ENCODE measurements at places on chromosomes 5 and 9.

DNA sequence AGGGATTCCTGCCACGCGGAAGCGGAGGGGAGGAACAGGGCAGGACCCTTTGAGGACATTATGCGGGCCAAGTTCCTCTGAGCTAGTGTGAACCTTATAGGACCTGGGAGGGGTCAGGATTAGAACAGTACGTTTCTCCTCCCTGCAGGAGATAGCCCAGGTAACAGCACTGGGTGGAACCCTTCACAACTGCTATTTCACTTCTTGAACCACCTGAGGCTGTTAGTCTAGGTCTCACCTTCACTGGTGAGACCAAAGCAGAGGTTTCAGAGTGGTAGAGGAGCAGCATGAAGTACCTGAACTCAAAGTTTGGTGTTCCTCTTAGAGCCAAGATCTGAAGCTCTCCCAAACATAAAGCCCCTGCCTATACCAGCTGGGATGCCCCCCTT is 832 bp downstream of the EIF4EBP3 start:
- DNase-seq = no peak

DNA sequence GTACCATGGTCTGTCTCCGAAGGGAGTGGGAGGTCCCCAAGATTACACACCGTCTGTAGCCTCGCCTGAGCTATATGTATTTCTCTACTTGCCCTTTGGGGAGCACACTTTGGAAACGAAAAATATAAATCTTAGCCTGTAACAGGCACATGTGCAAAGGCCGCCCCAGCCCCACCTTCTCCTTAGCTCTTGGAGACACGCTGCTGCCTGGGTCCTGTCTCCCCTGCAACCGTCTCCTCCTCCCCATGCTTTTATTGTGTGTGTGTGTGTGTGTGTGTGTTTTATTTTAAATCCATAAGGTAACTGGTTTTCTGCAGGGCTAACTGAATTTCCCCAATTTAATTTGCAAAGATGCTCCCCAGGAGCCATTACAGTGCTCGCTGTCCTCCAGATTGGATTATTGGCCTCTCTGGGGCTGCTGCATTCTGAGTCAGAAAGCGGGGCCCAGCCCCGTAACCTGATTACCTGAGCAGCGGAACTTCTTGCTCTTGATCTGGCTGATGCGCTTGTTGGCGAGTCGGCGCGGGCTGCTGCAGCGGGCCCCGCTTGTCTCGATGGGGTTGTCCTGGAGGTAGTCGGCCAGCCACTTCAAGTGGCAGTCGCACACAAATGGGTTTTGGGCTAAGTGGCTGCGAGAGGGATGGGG is 193.3 kb upstream of the PANK3 start:
- no peak for DNase-seq

- DNase-seq = no peak
These were observed 163.3 kb upstream of the HMHB1 start for GRCh38 chr5:143648696-143649095.

- DNase-seq = peak; percentile 79
These were observed 7.5 kb downstream of the RNF44 start for GRCh38 chr5:176529741-176530141.

DNA sequence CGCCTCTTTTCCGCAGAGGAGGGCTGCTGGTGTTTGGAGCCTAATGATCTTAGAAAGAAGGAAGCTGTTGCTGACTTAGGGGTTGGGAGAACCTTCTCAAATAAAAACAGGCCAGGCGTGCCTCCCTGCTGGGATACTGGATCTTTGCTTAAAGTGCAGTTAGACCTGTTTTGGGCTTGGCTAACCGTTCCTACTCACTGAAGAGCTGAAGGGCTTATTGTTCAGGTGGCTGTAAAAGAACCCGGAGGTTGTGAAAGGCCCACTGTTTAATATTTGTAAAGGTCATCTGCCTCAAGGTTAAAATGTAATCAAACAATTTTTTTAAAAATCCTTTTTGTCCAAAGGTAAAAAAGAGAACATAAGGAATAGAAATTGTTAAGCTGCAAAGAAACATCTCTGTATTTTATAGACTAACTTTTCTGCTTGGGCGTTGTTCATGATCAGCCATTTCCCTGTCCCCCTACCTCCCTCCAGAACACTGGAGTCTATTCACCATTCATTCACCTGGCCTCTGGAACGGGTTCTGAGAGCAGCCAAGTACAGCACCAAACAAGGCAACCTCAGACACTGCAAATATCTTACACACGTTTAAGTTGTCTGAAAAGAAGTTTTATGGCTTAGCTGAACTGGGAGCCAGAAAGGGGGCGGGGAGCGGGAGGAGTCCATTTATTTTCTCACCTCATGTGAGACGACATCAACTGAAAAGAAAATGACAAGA is 18.6 kb upstream of the MTMR12 start:
- no peak for DNase-seq

DNA sequence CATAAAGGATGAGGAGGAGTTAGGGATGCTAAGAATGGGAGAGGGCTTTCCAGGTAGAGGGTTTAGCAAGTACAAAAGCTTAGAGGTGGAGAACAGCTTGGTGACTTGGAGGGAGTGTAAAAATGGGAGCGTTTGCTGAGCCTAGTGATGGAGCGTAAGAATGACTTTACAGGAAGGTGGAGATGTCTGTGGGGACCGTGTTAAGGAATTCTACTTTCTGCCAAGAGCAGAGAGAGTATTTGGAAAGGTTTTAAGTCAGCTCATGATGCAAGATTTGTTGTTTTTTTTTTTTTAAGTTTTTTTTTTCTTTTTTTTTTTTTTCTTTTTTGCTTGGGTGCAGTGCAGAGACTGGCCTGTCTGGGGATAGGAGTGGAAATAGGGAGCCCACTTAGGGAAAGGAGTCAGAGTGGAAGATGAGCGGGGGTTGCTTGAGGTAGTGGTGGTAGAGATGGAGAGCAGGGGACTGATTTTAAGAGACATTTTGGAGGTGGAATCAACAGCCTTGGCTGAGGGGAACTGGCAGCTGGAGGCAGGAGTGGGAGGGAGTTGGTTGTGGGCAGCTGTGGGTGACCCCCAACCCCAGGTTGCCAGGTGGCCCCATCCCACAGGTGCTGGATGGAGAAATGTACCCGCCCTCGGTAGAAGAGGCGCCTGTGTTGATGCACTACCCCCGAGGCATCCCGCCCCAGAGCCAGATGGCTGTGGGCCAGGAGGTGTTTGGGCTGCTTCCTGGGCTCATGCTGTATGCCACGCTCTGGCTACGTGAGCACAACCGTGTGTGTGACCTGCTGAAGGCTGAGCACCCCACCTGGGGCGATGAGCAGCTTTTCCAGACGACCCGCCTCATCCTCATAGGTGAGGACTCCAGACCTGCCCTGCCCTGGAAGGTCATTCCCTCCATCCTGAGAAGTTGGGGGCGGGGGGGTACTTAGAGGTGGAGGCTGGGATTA is 12.4 kb downstream of the PTGS1 start:
- no peak for DNase-seq

- no peak for DNase-seq
These were observed 107.9 kb upstream of the FREM1 start for GRCh38 chr9:15018096-15018637.

DNA sequence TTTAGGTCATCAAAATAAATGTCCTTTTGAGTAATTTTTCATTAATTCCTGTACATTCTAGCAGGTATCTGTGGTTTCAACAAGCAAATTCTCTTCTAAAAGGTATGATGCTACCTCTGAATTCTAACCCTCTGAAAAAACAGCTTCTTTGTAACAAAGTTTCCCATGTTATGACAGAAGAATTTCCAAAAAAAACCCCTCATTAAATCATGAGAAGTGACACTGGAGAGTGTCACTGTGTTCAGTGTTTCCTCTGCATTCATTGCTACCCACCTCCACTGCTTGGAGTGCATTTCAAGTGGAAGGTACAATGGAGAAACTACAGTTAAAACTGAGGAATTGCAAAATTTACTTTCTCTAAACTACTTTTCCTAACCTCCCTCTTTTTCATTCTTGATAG is 10.1 kb downstream of the CDKN2A start:
- no peak for DNase-seq

DNA sequence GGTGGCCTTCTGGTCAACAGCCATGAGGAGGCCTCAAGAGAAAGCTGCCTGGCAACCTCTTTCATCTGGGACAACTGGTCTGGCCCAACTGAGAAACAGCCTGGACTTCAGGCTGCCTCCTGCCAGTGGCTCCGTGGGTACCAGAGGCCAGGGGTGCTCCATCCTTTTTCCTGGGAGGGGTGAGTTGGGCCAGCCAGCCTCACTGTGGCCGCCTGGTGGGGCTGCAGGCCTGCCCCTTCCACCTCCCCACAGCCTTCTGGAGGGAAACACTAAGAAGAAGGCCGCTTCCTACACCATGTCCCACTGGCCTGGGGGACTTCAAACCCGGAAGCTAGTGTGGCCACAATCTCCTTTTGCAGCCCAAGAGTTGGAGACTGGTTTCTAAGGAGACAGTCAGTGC is 13.8 kb upstream of the NKD2 start:
- DNase-seq = no peak

GRCh38 chr5:158737536-158738027 is 362.1 kb downstream of the EBF1 start:
- no peak for DNase-seq

GRCh38 chr9:134004131-134004873 is 12.2 kb upstream of the VAV2 start:
- DNase-seq = no peak

DNA sequence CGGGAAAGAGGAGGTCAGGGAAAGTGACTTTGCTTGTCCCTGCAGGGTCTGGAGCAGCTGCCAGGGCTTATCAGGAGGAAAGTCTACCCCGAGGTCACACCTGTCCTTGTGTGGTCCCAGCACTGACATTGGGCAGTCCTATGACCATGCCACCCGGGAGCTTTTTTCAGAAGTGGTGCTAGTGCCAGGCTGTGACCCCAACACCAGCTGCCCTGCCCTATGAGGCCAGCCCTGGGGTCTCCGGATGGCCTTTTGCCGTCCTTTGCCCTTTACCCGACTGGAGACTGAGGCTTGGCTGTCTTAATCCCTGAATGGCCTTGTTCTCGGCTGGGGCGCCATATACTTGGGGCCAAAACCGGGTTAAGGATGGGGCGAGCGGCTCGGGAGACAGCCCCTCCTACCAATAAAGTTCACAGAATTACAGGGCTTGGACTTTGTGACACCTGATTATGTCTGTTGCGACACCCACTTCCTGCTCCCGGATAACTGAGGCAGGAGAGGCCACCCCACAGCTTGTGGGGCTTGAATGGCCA is 22.2 kb upstream of the SLC9A3 start:
- no peak for DNase-seq

DNA sequence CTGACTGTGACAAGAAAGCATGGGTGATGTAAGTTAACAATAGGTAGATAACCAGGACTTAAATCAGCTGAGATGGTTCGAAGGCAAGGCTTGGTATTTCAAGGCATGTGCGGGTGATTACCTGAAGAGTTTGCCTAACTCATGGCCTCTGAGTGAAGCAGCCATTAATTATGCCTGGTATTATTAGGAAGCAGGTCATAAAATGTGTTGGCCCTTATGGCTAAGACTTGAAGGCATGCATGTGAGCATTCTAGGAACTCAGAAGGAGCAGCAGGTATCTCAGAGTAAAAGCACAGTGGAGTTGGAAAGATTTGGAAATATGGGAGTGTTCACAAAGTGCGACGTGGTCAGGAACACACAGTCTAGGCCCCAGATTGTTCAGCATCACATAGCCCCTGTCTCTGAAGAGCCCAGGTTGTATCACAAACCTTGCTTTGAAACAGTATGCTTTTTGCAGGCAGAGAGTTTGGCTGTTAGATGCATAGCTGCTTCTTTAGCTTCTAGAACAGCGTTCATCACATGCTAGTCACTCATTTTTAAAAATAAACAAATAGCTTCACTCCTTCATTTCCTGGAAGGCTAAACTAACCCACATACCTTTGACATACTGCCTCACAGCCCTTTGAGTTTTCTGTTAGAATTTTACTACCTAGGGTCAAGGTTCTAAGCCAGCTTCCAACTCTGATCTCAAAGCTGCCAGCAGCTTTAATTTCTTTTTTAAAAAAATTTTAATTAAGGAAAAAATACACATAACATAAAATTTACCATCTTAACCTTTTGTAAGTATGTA is 2.1 kb downstream of the HEXB start:
- no peak for DNase-seq

- DNase-seq = no peak
These were observed 315.5 kb downstream of the SLIT3 start for GRCh38 chr5:168985454-168985853.

DNA sequence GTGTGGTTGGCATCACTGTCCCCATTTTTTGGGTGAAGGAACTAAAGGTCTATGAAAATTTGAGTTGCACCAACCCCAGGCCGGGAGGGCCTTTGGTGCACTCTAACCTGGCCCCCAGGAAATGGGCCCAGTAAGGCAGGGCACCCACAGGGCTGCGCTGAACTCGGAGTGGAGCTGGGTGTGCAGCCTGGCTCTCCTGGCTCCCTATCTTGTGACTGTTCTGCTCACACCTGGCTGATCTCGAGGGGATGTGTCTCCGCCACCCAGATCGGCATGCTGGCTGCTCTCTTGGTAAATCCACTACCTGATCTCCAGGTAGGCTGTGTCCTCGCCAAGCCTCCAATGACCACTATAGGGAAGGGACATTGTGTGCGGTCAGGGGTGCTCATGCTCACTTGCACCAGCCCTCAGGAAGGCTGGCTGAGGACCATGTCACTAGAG is 259.8 kb downstream of the NSG2 start:
- DNase-seq = no peak

GRCh38 chr9:10268531-10269485 is 344.0 kb downstream of the PTPRD start:
- no peak for DNase-seq

DNA sequence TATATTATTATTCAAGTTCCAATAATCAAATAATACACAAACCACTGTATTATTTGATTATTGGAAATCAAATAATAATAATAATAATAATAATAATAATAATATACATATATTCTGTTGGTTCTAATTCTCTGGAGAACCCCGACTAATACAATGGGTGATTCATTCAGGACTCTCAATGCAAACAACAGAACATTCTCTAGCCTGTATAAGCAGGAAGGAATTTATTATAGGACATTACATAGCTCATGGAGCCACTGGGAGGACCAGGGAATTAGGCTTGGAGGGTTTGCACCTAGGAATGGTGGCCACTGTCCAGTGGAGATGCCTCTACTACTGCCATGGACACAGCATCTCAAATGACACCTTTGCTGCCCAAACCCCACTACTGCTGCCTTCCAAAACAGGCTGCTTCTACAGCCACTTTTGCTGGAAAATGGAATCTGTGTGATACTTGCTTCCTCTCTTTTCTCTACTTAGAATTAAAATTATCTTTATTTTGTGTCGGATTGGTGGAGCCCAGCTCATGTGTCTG is 25.9 kb downstream of the PTGS1 start:
- no peak for DNase-seq

GRCh38 chr5:445591-445990 is 2.6 kb downstream of the EXOC3 start:
- DNase-seq = no peak

GRCh38 chr9:84748112-84748511 is 78.6 kb downstream of the NTRK2 start:
- no peak for DNase-seq

GRCh38 chr9:127389381-127390247 is 7.4 kb upstream of the SLC2A8 start:
- no peak for DNase-seq

DNA sequence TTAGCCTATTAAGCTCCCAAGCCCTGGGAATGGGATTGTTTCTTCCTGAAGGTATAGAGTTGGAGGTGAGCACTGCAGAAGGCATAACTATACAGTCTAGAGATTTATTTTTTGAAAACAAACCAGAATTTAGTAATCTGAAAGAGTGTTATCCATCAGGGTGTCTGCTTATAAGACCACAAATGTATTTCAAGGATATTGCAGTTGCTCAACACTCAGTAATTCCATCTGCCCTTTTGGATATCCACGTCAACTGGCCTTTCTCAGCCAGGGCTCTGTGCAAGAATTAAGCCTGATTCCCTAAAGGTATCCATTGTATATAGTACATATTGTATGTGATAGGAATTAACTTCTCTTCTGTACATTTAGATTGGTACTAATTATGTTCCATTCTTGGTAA is 15.0 kb upstream of the IL31RA start:
- DNase-seq = no peak
